Stimulated activated CD8-positive, alpha-beta memory T cell treated with anti-CD3 and anti-CD28 coated beads, Interleukin-2, amount 100 ng/mL, for 1 hour (primary cell): ENCODE measurements at places on chromosomes 1 and 21.

DNA sequence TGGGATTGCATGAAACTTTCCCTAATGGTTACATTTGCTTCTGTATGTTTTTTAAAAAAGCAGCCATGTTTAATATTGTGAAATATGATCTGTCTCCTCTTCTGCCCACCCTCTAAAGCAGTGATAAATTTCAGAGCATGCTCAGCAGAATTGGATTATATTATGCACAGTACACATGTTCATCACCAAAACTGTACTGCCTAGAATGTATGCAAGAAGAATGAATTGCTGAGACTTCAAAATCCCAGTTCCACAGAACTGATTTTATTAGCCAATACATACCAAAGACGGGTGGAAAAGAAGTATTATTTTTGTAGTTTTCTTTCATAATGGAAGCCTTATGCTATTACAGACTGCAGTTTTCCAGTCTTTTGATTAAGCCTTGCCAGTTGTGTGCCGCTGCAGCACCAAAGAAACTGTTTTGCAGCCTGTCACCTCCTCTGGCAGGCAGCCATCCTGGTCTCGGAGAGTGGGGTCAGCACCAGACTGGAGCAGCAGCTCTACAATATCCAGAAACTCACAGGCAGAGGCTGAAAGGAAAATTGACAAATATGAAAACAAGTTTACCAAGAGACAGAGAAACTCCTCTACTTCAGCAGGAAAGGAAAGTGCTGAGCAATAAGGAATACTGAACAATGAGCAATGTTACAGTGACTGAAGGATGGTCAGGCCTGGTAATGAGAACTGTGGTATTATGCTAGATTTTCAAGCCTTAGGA is 58.1 kb downstream of the LHX4 start:
- no peak for DNase-seq

DNA sequence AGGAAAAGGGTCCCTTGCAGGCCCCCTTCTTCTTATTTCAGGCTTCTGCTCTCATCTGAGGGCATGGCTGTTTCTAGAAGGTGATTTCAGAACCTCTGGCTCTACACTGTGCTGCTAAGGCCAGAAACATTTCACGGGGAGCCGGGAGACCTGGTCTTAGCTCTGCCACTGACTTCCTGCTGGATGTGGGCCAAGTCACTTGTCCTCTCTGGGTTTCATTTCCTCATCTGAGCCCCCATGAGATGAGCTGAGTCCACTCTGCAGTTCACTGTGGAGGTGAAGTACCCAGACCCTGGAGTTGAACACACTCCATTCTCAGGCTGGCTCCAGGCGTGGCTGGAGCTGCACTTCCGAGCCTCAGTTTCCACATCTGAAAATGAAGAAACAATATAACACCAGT is 2.1 kb downstream of the PADI1 start:
- no peak for DNase-seq

- DNase-seq, result no peak
These were observed 1.5 kb downstream of the PHACTR4 start for GRCh38 chr1:28371010-28371377.

DNA sequence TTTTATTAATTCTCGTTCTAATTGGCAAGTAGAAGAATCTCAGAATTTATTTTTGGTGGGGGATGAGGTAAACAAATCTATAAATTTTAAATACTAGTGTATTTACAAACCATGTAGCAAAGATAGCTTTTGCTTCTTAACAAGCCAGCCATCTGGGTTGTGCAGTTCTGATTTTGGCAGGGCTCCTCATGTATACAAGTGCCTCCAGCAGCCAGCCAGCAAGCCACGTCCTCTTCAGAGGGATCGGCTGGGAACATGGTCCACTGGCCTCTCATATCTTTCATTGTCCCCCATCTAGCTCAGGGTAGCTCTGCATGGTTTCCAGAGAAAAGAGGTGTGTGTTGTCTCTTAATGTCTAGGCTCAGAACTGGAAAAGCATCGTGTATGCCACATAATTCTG is 659.1 kb downstream of the MRPL39 start:
- DNase-seq, result no peak

DNA sequence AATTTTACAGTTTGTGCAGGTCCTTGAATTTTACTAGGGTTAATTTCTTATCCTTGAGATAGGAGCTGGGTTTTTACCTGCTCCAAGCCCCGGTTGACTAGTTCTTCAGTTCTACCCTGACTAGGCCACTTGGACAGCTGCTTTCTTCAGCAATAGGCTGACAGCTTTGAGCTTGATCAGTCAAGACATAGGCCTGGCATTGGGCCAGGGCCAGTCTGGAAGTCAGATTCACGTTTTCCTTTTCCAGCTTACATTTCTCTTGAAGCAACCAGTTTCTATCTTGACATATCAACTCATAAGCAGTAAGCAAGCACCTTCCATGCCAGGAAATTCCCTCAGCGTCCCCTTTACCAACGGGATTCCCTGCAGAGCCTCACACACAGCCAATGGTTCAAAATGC is 63.7 kb upstream of the AJAP1 start:
- DNase-seq, result no peak

DNA sequence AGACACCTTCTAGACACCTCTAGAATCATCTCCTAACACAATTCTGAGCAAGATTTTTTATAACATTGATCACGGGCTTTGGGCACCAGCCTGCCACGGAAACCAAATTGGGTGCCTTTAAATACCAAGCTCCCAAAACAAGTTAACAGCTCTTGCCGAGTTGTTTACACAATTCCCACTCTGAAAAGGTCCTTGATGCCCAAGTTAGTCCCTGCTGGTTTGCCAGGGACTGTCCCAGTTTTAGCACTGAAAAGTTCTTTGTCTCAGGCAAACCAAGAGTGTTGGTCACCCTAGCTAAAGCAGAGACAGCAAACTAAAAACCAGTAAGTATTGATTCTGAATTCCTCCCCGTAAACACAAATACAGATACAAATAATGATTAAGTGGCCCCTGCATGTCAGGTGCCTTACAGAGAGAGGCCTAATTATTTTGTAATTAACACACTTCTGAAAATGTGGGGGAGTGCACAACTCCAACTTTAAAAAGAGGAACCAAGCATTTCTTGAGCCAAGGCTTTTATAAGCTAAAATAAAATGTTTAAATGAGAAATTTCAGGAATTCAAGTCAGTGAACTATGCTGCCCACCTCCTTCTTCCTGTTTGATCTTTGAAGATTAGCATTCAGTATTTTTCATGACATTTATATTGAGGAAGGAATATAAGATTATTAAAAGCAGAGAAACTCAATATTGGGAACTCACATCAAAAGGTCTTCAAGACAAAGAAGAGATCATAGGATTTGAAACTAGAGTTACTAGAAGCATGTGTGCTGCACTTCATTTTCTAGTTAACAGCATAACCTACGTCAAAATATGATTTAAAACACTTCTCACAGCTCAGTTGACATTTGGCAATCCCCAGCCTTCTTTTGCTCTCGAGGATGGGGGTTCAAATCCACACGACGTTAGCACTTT is 9.0 kb upstream of the UBE2U start:
- DNase-seq, result no peak

DNA sequence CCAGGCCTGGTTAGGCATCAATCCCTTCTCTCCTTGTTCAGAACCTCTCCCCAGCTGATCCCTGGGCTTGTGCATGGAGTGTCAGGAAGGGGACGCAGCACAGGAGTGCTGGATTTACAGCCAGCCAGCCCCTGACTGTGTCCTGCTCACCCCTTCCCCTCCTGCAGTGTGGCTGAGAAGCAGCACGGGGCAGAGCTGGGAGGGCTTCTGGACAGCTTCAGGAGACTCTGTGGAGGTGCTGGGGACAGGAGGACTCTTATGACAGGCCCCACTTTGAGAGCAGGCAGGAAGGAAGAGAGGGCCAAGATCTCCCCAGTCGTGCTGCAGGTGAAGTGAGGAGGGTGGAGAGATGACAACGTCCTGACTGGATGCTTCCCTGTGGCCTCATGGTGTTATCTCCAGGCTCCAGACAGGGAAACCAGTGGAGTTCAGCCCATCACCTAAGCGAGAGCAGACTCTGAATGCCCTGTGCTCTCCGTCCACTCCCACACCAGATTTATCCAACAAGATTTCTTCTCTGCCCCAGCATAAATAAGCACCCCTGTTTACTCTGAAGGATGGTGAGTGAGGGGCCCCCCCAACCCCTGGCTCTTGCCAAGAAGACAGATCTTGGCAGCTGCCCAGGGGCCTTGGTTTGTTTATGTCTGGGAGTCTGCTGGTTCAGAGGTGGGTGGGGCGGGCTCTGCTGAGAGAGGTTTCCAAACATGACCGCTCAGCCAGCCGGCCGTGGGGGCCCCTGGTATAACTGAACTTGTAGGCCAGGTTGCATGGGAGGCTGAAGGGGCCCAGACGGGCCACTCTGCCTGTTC is 21.3 kb downstream of the TMCC2 start:
- no peak for DNase-seq

DNA sequence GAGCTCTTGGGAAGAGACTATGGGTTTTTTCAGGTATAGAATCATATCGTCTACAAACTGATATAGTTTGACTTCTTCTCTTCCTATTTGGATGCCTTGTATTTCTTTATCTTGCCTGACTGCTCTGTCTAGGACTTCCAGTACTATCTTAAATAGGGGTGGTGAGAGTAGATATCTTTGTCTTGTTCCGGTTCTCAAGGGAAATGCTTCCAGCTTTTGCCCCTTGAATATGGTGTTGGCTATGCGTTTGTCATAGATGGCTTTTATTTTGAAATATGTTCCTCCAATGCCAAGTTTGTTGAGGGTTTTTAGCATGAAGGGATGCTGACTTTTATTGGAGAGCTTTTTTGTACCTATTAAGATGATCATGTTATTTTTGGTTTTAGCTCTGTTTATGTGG is 170.3 kb downstream of the PTGER3 start:
- DNase-seq, result no peak

GRCh38 chr1:91583326-91583755 is 82.7 kb downstream of the CDC7 start:
- DNase-seq, result no peak

DNA sequence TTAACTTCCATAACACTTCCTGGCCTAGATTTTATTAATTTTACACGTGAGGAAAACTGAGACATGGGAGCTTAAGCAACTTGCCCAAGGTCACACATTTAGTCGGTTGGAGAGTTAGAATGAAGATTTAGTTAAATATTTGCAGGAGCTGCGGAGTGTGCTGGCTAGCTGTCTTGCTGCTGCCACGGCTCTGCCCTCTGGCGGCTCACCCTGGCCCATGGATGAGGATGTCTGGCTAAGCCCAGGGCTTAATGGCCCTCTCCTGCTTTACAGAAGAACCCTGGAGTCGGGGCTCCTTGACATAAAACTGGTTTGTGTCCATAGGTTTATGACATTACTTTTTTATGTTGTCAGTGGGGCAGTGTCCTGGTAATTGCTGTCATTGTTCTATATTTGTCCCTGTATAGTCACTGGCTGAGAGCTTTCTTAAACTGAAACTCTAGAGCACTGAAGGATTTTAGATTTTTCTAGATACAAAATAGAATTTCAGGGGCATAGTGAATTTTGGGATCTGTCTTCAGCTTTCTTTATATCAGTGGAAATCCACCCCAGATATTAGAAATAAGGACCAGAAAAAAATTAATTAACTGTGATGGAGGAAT is 88.9 kb upstream of the WLS start:
- no peak for DNase-seq

- no peak for DNase-seq
These were observed 253.8 kb upstream of the PLXNA2 start for GRCh38 chr1:208497866-208498541.

DNA sequence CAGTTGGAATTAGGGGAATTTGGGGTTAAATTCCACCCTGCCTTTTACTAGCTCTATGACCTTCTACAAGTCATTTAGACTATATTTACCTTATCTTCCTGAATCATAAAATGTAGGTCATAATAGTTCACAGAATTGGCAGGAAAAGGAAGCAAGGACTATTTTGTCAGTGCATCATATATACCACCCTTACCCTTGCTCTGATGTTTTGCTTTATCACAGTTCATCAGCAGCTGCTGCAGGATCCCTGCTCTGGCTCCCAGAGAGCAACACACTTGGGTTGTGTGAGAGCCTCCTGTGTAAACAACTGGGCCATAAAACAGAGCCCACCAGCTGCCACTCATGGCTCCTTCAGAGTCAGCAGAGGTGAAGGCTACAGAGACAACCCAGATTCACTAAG is 631.6 kb upstream of the CAMK1G start:
- no peak for DNase-seq

GRCh38 chr21:46660505-46660904 is 25.0 kb downstream of the PRMT2 start:
- no peak for DNase-seq

DNA sequence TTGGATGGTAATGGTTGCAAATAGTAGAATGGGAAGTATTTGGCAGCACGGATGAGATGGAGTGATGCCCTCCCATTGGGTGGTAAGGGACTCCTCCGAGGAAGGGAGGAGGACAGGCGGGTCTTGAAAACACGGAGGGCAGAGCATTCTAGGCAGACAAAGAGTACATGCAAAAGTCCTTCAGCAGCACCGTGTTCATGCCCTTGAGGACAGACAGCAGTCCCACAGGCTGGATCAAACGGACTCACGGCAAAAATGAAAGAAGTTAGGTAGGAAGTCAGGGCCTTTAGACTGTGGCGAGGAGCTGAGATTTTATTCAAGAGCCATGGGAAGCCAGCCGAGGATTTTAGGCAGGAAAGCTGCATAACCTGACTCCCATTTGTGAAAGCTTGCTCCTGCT is 253.9 kb downstream of the RHOU start:
- no peak for DNase-seq

DNA sequence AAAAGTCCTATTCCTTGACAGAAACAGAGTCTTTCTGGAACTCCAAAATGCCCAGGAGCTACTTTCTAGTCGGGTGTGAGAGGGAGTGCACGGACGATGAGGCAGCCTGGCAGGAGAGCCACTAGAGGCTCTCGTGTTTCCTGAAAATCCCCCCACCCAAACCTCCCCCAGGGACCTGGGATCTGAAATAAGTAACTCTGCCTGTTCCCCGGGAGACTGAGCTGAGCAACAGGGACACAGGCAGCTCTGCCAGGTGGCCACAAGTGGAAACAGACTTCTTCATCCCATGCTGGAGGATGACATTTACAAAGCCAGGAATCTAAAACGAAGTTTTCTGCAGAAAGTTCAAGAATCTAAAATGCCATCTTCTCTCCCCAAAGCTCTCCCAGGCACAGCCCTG is 77.1 kb downstream of the ITPKB start:
- DNase-seq, result no peak

GRCh38 chr1:6623269-6623965 is 1.3 kb upstream of the THAP3 start:
- DNase-seq, result no peak

DNA sequence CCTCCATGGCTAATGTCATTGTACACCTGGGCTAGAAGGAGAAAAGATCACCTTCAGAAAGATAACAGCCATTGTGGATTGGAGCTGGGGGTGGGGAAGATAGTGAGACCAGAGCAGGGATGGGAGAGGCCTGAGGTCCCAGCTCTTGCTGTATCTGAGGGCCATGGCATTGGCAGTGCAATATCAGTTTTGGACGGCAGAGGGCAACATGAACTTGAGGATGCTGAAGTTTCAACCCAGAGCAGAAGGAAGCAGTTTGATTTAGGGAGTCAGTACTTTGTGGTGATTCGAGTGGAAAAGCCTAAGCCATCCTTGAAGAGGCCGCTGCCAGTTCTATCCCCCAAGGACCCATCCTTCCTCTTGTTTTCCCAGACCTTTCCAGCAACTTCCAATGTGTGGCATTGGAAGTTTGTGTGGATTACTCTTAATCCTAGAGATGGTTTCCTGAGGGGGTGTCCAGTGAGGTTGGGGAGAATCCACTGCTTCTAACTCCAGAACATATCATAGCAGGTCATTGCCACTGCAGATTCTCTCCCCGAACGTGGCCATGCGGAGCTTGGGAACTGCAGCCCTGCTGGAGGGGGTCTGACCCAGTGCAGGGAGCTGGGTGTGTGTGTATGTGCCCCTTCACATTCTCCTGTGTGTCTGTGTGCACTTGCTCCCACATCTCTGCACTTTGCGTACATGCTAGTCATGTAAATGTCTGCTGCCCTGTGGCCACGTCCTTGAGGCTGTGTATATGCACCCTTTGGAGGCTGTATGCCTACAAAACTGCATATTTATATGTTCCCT is 24.1 kb downstream of the SLC26A9 start:
- DNase-seq, result peak; percentile 38
